ENCODE measurements at places on chromosomes 3 and 15.
A peak's percentile ranks its signal among the peaks of the same experiment; 100 is the strongest.

DNA sequence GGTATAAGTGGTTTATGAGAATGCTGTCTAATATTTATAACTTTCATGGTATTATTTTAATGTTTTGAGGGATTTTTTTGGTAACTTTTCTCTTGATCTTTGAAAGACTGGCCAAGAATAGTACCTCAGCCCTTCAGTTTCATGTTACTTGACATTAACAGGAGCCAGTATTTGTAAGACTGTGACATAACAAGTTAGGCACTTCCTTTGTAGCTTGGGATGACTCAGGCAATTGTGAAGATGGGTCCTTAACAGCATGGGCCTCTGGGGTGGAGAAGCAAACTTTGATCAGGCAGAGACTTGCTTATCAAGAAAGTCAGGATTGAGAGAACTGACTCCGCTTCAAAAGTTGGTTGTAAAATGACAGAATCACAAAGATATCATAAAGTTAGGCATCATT is 9.5 kb downstream of the LRRC49 start:
- peak; percentile 59 for DNase-seq

DNA sequence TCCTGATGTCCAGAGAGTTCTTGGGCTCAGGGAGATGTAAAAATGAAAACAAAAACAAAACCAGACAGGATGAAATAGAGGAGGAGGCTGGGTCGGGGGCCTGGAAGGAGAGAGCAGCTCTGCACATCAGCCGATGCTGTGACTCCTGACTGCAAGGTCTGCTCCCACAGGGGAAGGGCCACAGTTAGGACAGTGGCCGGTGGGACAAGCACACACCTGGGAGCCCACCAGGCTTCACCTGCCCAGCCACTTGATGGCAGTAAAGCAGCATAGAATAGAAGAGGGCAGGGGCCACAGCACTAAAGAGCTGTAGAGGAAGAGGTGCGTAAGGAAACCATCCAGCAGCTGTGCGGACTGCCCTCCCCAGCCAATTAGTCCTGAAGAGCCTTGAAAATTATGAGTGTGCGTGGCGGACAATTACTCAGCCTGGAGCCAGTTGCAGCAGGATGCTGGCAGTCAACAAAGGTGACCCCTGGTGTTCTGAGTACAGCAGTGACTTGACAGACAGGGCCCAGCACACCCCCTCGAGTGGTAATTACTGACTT is 29.8 kb downstream of the ALS2CL start:
- DNase-seq, result peak; percentile 47

GRCh38 chr3:20052851-20053250 is 12.6 kb downstream of the KAT2B start:
- no peak for DNase-seq

DNA sequence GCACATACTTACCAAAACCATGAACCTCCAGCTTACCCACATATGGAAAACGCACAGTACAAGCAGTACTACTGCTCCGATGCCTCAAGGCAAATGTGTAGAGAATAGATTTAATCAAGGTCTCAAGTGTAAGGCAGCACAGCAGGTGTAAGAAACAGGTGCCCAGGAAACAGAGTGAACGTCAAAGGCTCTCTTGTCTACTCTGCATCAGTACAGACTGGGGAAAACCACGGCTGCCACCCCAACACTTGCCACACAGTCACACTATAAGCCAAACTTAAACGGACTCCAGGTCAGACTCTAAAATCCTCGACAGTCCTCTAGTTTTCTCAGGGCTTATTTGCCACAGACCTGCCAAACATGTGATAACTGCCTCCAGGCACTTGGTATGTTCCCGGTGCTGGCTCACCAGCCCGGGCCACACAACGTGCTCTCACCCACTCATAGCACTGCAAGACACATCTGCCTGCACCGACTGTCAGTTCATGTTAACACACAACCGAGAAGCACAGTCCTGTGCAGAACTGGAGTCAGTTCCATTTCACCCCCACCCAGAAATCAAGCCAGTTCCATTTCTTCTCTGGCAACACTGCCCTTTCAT is 30.6 kb downstream of the ABCC5 start:
- DNase-seq, result no peak

DNA sequence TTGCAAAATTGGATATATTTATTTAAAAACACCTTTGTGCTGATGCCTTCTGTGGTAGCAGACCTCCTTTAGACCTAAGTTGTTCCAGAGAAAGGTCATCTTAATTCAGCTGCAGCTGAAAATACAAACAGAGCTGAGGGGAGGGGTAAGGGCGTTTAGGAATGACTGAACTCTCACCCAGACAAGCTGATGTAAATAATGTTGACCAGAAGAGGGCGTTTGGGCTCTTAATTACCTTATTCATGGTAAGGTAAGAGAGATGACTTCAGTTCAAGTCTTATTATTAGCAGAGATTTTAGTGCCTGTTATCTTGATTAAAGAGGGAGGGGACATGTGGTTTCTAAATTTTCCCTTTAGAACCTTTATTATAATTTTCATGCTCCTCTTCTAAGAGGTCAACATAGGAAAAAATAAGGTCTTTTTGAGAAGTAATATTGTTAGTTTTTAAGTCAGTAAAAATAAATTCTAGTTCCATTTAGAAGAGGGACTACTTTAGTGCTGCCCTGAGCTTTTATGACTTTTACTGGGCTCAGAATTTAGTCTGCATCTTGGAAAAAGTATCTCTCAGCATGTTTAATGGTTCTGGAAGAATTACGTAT is 46.3 kb downstream of the GPR171 start:
- peak; percentile 72 for DNase-seq

GRCh38 chr3:182609575-182610156 is 183.6 kb upstream of the ATP11B start:
- no peak for DNase-seq

DNA sequence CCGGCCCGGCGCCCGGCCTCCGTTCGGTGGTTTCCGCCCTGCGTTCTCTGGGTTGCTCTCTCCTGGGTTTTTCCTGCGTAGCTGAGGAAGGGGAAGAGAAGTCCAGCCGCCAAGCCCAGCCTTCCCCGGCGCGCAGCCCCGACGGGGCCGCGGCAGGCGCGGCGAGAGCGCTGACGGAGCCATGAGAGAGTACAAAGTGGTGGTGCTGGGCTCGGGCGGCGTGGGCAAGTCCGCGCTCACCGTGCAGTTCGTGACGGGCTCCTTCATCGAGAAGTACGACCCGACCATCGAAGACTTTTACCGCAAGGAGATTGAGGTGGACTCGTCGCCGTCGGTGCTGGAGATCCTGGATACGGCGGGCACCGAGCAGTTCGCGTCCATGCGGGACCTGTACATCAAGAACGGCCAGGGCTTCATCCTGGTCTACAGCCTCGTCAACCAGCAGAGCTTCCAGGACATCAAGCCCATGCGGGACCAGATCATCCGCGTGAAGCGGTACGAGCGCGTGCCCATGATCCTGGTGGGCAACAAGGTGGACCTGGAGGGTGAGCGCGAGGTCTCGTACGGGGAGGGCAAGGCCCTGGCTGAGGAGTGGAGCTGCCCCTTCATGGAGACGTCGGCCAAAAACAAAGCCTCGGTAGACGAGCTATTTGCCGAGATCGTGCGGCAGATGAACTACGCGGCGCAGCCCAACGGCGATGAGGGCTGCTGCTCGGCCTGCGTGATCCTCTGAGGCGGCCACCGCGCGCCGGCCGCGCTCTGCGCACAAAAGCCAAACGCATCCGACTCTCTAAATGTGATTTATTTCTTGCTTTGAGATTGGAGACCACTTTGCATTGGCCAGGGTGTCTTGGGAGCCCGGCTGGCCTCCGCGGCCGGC is 727 bp downstream of the RAP2B start:
- DNase-seq, result peak; percentile 46

GRCh38 chr3:182760576-182761164 is 32.6 kb upstream of the ATP11B start:
- DNase-seq, result no peak

- no peak for DNase-seq
Measured at GRCh38 chr3:105835606-105836005, 33.2 kb downstream of the CBLB start.

DNA sequence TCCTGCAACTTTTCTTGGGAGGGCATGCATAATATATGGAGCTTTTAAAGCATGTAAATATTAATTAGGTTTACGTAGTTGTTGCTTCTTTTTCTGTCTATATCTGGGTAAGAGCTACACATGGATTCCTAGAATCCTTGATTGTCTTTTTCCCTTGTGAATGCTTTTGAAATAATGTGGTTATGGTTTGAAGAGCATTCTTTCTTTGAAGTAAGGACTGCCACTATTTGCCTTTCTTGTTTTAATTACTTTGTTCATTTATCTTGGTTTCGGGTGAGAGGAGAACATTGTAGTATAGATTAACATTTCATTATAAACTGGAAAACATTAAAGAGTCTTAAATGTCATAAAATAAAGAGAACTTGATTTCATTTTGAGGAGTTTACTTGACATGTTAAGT is 674.0 kb downstream of the ZBBX start:
- DNase-seq, result no peak

DNA sequence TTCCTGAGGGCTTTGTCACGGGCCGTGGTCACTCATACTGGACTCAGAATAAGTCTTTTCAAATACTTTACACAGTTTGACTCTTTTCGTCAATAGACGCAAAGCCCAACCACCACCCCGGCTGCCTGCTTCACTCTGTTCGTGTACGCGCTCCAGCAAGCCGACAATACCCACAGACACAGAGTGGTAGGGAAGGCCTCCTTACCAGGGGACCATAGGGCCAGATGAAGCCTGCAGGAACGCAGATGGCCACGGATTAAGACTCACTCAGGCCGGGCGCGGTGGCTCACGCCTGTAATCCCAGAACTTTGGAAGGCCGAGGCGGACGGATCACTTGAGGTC is 29.7 kb downstream of the EFCAB12 start:
- peak; percentile 36 for DNase-seq

DNA sequence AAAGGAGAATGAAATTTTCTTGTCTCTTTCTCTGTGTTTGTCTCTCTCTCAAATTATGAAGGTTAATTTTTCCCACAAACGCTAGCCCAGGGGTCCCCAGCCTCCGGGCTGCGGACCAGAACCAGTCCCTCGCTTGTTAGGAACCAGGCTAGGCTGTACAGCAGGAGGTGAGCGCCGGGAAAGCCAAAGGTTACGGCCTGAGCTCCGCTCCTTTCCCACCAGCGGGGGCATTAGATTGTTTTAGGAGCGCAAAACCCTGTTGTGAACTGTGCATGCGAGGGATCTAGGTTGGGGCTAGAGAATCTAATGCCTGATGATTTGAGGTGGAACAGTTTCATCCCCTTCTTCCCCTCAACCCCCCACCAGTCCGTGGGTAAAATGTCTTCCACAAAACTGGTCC is 74.7 kb upstream of the ZNF385D start:
- DNase-seq, result no peak

GRCh38 chr15:67136802-67137201 is 71.4 kb downstream of the SMAD3 start:
- DNase-seq, result no peak

DNA sequence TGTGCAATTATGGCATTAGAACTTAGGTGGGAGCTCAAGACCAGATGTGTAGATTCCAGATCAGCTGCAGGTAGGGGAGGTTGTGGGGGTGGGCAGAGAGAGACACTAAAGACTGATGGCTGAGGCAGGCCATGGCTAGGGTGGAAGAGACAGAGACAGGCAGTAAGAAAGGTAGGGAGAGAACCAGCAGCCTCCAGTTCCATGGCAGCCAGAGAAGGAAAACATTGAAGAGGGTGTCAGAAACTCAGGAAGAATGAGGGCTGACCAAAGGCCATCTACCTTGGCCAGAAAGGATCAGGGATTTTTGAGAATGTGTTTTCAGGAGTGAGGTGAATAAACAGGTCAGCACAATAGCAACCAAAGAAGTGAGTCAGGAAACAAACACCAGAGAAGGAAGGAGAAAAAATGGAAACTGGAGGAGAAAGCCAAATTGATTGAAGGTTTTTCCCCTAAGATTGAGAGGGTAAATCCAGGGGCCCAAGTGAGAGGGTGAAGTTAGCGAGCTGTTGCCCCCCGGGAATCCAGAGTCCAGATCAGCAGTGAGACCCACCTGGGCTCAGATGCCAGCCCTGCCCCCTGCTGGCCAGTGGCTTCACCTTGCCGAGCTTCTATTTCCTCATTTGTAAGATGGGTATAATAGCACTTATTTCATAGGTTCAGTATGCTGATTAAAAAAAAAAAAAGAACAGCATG is 41.0 kb downstream of the ABHD2 start:
- DNase-seq, result no peak

DNA sequence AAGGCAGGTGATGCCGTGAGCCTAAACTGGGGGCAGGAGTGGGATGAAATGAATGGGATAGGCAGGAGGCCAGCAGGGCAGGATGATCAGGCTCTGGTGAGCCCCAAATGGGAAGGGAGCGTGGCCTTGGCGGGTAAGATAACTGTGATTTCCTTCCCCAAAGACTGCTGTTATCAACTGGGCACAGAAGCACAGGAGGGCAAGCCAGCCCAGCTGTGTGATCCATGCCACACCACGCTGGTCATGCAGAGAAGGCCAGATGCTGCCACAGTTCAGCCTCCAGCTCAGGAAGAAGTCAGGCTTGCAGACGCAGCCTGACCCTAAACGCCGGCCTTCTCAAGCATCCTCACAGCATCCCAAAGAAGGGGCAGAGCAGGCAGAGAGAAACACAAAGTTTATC is 52.1 kb upstream of the GNB5 start:
- DNase-seq, result no peak

GRCh38 chr3:106372806-106373190 is 504.0 kb upstream of the CBLB start:
- DNase-seq, result no peak

- peak; percentile 8 for DNase-seq
Measured at GRCh38 chr3:13927295-13927694, 47.4 kb upstream of the WNT7A start.

- DNase-seq, result no peak
Measured at GRCh38 chr3:171282041-171282440, 178.2 kb downstream of the TNIK start.

DNA sequence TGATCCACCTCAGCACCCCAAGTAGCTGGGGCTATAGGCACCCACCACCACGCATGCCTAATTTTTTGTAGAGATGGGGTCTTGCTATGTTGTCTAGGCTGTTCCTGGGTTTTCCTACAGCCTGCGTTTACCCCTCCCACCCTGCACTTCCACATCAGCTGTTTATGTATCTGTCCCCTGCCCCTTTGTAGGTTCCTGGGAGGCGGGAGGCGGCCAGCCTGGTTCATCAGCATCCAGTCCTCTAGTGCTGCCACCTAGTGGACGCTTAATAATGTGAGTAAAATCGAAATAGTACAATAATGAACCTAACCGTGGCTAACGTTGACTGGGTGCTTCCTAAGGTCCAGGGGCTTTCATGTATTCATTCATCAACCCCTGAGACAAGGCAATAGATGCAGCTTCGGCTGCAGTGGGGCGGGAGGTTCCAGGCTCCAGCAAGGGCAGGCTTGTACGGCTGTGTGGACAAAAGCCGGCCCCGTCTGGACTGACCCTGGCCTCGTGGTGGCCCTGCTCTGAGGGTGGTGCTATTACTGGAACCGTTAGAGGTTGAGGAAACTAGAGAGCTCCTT is 1.2 kb upstream of the LCTL start:
- peak; percentile 79 for DNase-seq

DNA sequence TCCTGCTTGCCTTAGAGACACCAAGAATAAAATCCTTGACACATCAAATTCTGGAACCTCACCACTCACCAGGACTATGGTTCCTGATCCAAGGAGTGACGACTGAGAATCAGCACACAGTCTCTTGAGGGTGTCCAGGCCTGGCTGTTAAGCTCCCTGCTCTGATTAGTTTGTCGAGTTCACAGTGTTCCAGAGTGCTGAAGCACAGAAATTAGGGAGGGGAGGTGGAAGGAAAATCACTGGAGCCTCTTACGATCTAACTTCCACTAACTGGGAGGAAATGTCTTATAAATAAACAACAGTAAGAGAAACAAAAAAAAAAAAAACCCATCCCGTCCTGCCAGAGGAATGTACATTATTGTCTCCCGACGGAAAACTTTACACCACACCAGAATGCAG is 330.2 kb downstream of the TIGIT start:
- DNase-seq, result peak; percentile 67

GRCh38 chr3:8648909-8649741 is 4.5 kb upstream of the SSUH2 start:
- no peak for DNase-seq
